ENCODE measurements at places on chromosomes 6 and 20.

DNA sequence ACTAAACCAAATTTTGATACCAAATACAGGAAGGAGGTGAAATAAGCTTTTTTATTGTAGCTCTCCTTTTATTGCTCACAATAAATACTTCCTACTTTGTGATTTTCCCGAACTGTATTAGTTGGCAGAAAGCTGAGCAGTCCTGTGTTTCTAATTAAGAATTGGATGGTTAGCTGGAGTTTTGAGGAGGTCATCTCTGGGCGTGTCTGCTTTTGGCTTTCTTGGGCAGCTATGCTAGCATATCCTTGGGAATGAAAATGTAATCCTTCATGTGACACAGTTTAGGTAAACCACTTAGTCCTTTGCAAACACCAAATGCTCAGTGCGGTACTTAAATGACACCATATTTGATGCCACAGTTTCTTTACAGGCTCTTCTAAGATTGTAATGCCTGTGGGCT lies 67.5 kb downstream of the MTHFD1L start:
- no peak for DNase-seq

DNA sequence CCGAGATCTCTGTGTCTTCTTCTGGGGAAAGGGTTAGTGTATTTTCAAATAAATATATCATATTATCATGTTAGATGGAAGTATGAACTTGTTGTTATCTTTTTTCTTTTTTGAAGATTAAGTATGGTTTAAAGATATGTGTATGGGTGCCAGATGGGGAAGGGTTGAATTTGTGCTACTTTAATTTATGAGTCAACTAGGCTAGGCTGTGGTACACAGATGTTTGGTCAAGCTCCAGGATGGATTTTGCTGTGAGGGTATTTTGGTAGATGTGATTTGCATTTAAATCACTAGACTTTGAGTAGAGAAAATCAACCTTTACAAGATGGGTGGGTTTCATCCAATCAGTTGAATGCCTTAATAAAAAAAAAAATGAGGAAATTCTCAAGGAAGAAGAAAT lies 886.6 kb upstream of the ADGRB3 start:
- DNase-seq, result no peak

DNA sequence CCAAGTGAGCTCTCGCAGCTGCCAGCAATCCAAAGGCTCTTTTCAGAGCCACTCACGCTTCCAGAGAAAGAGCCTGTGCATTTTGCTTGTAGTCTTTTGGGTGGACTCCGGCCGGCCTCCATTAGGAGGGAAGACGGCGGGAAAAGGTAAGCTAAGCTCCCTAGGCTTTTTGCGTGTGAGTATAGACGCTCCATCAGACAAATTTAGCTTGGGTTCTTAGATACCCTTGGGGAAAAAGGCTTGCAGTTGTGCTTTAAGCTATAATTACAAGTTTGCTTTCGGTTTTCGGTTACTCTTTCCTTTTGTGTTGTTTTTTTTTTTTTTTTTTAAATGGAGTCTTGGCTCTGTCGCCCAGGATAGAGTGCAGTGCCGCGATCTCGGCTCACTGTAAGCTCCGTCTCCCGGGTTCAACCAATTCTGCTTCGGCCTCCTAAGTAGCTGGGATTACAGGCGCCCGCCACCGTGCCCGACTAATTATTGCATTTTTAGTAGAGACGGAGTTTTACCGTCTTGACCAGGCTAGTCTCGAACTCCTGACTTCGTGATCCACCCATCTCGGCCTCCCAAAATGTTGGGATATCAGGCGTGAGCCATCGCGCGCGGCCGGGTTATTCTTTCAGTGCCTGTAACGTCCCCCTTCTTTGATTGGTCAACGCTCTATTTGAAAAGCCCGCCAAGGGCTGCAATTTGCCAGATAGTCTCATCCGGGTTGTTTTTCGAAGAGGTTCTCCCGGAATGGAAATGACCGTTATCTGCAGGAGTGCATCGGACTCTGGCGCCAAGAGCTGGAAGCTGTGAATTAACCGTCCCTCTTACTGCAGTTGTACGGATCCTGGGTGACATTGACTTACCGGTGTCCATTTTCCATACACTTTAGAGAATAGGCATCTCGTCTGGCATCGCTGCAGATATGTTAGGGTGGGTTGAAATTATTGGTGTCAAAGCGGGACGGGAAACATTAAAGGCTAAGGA lies 18.1 kb downstream of the OR2B2 start:
- peak; percentile 87 for DNase-seq

DNA sequence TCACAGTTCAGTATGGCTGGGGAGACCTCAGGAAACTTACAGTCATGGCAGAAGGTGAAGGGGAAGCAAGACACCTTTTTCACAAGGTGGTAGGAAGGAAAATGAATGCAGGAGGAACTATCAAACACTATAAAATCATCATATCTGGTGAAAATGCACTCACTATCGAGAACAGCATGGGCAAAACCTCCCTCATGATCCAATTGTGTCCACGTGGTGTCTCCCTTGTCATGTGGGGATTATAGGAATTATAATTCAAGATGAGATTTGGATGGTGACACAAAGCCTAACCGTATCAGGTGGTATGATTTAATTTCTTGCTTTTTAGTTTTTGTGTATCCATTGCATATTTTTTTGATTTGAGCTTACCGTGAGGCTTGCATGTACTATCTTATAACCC lies 133.2 kb upstream of the SYNCRIP start:
- DNase-seq, result no peak

DNA sequence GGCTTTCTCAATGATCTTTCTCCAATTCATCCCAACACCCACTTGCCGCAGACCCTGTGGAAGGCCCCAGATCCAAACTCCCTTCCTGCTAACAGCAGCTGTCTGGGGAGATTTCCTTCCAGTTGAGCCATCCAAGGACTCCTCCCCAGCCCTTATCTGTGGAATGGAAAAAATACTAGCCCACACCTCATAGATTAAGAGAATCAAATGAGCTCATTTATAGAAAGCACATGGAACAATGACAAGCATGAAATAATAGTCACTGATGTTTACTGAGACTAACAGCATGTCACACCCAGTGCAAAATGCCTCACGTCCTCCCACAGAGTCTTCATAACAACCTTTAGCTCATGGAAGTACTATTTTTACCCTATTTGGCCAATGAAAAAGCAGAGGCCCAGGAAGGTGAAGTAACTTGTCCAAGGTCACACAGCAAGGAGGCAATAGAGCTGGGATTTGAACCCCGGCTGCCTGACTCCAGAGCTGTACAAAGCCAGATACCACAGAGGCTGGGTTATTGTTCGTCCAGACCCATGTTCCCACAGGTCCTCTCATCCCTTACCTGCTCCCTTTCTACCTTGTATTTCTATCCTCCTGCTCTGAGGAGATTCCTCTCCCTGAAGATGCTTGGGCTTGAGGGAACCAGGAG lies 23.4 kb upstream of the PTGIS start:
- no peak for DNase-seq

DNA sequence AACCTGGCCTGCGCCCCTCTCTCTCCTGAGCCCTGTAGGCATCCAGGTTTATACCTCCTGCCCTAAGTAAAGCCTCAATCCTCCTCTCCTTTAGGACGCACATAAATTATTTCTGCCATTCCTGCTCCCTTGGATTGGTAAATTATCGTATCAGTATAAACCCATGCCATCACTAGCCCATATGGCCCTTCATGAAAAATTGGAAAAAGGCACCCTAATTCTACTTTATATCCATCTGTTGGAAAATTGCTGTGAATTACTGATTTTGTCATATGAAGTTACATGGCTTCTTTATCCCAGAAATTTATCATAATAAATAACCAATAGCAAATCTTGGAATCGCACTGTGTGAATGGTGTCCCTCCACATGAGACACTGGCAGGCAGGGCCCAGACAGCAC lies 395.2 kb downstream of the PRKN start:
- DNase-seq, result no peak

DNA sequence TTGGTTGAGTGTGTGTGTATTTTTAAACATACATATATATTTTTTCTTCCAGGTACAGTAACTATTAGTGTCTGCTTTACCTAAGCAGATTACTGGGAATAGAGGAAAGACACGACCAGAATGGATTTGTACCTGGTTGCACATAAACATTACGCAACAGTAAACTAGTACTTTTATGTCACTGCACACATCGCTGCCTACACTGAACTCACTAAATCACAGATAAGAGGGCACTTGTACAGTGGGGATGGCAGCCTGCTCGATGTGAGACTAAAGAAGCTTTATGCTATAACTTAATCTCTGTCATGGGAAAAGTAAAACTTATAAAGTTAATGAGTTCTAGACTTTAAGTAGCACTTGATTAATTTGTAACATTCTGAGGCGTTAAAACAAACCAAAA lies 89.5 kb upstream of the SIM1 start:
- no peak for DNase-seq

- DNase-seq, result peak; percentile 63
Measured at GRCh38 chr6:122790423-122791309, 1.6 kb downstream of the SMPDL3A start.

- no peak for DNase-seq
Measured at GRCh38 chr6:133710826-133711225, 178.1 kb upstream of the TCF21 start.

- peak; percentile 37 for DNase-seq
Measured at GRCh38 chr6:42304053-42304712, 86.5 kb upstream of the MRPS10 start.

- DNase-seq, result no peak
Measured at GRCh38 chr20:35560541-35560940, 18.7 kb downstream of the ERGIC3 start.

- no peak for DNase-seq
Measured at GRCh38 chr6:165274611-165275010, 34.8 kb downstream of the C6orf118 start.

GRCh38 chr20:49230561-49231133 lies 11.4 kb downstream of the DDX27 start:
- peak; percentile 96 for DNase-seq

- DNase-seq, result no peak
Measured at GRCh38 chr6:125519367-125519766, 217.6 kb upstream of the HDDC2 start.

GRCh38 chr6:141394565-141395051 lies 738.1 kb upstream of the GJE1 start:
- DNase-seq, result no peak

GRCh38 chr6:151176911-151177770 lies 62.6 kb upstream of the AKAP12 start:
- no peak for DNase-seq

GRCh38 chr6:3208098-3208774 lies 19.2 kb downstream of the TUBB2B start:
- peak; percentile 48 for DNase-seq

DNA sequence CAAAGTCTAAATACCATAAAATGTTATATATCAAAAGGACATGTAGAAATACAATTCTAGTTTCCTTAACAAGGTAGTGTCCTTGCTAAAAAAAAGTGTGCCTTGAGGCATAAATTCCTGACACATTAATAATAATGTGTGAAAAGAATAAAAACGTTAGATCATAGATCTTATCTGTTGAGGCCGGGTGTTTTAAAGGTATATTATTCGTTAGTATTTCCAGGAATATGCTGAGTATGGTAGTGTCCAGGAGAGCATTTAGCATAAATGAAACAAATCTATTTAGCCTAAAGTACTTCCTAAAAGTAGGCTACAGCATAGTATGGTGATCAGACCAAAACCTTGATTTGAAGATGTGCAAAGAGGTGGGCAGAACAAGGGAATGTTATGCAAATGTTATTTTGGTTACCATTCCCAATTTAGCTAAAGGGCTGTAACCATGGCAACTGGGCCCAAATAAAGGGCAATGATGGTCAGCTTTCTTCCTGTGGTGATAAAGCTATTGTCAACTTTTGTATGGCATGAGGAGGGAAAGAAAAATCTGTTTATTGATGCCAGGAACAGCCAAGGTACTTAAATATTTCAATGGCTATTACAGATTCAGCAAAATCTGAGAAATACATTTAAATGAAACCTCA lies 18.9 kb downstream of the MKKS start:
- no peak for DNase-seq

GRCh38 chr6:106422534-106422933 lies 62.0 kb downstream of the CRYBG1 start:
- no peak for DNase-seq

DNA sequence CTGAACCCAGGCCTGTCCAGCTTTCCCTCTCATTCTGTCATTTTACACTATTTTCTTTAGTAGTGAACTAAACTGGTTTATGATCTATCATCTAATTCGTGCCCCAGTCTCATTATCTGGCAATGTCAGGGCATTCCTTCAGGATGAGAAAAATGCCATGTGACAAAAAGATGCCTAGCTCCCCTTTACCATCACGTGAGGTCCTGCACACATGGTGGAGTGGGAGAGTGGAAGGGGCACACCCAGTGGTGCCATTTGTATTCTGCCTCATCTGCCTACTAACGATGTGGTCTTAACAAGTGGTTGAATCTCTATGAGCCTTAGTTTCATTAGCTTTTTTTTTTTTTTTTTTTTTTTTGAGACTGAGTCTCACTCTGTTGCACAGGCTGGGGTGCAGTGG lies 41.2 kb downstream of the CDC5L start:
- no peak for DNase-seq

DNA sequence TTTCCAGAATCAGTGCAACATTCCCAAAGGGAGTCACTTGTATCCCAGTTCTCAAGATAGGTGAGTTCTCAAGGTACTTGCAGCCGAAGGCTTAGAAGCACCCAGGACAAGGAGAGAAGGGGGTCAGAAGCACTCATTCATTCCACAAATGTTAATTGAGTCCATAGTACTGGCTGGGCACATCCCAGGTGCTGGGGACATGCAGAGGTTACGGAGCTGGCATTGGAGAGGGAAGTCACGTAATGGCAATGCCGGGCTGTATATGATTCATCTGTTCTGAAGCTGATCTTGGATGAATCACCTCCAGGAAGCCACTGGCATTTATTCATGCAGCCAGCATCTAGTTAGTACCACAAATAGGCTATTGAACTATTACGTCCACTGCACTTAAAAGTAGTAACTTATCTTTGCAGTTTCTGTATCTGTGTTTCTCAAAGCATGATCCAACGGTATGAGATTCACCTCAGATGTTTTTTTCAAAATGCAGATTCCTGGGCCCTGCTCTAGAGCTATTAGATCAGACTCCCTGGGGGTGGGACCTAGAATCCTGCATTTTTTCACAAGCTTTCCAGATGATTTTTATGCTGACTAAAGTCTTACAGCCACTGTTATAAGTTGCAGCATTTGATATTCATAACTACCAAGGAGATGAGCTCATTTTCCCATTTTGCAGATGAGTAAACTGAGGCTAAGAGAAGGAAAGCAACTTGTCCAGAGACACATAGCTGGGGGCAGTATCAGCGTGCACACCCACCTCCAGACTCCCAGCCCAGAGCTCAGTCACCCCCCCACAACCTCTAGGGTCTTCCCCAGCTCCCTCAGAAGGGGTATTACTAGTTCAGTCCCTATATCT lies 44.1 kb upstream of the ID1 start:
- no peak for DNase-seq

- DNase-seq, result no peak
Measured at GRCh38 chr20:61575151-61575937, 323.3 kb downstream of the CDH4 start.

DNA sequence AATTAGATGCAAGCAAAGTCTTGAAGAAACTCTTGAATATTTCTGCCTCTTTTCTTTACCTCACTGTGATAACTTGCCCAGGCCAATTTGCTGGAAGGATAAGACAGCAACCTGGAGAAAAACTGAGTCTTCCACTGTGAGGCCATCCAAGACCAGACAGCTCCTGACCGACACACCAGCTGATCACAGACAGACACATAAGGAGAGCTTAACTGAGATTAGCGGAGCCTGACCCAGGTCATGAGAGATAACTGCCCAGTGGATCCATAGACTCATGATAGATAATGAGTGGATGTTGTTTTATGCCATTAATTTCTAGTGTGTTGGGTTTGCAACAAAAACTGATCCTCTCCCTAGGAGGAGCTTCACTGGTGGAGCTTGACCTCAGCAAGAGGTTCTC lies 64.4 kb upstream of the NOX3 start:
- DNase-seq, result no peak

GRCh38 chr6:136180704-136181511 lies 69.2 kb downstream of the MTFR2 start:
- no peak for DNase-seq

Data from ELF-1 (cell line).